ENCODE measurements at places on chromosomes 4 and X. TPM values are rescaled to one million over a fixed set of nuclear protein-coding genes. Genes with fewer than 3 reads are reported as not detected.

MTMR8 gene
- not detected for total RNA-seq

CSN2 gene
- not detected for total RNA-seq

HMGN5 gene
- 1.3 TPM for total RNA-seq

FAM184B gene
- total RNA-seq: not detected

DNA sequence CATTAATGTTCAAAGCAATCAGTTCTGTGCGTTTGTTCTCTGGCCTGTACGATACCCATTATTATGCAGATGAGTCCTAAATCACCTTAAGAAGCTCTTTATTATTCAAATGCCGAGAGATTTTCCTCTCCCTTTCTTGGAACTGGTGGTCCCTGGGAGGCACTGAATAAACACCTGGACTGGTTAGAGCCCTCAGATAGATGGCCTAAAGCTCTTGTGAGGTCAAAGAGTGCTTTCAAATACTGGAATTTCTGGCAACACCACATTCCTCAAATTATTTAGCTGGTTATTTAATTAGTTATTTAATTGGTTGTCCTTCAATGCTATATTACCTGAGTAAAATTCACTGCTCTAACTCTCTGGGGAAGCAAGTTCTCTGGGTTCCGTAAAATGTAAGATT lies 3.0 kb downstream of the ARHGEF38 start:
- H3K4me3 ChIP-seq: no peak overlapping the region
- H3K27me3 ChIP-seq: no peaks in the 10 kb centered on the region
- H3K4me1 ChIP-seq: no peaks in the 10 kb centered on the region
- no peak overlapping the region for H3K27ac ChIP-seq
- DNase-seq: no peak

GRCh38 chr4:14726877-14727361 lies 275.4 kb upstream of the CPEB2 start:
- no peaks in the 10 kb centered on the region for H3K36me3 ChIP-seq
- H3K27ac ChIP-seq: no peak overlapping the region
- no peak overlapping the region for H3K4me3 ChIP-seq
- no peaks in the 10 kb centered on the region for H3K4me1 ChIP-seq
- H3K27me3 ChIP-seq: no peaks in the 10 kb centered on the region
- peak; percentile 1 for DNase-seq

DNA sequence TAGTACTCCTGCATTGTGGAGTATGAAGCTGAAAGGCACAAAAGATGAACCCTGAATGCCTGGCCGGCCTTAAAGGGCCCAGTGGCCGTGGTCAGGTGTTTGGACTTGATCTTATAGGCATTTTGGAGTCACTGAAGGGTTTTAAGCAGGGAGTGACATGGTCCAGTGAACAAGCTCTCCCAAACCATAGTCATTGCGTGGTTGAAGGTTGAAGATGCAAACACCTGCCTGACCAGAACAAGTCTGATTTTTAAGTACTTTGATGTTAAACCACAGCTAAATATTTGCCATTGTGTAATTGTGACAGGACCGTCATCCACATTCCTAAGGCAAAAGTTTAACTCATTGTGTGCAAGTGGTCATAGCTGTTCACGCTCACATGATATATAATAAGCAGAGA lies 3.3 kb downstream of the STK32B start:
- H3K36me3 ChIP-seq: no peaks in the 10 kb centered on the region
- no peak overlapping the region for H3K27ac ChIP-seq
- H3K27me3 ChIP-seq: no peaks in the 10 kb centered on the region

- no peaks in the 10 kb centered on the region for H3K27me3 ChIP-seq
- no peak overlapping the region for H3K4me3 ChIP-seq
- DNase-seq: no peak
- no peaks in the 10 kb centered on the region for H3K4me1 ChIP-seq
- no peaks in the 10 kb centered on the region for H3K36me3 ChIP-seq
Observed at GRCh38 chrX:98067611-98068010, 1183.9 kb downstream of the RPA4 start.

GRCh38 chr4:61485056-61485455 lies 284.9 kb downstream of the ADGRL3 start:
- no peak overlapping the region for H3K27ac ChIP-seq
- no peaks in the 10 kb centered on the region for H3K27me3 ChIP-seq
- H3K4me1 ChIP-seq: no peaks in the 10 kb centered on the region
- DNase-seq: no peak
- H3K4me3 ChIP-seq: no peak overlapping the region
